ENCODE measurements at places on chromosomes 5 and 9.
A peak's percentile ranks its signal among the peaks of the same experiment; 100 is the strongest.

DNA sequence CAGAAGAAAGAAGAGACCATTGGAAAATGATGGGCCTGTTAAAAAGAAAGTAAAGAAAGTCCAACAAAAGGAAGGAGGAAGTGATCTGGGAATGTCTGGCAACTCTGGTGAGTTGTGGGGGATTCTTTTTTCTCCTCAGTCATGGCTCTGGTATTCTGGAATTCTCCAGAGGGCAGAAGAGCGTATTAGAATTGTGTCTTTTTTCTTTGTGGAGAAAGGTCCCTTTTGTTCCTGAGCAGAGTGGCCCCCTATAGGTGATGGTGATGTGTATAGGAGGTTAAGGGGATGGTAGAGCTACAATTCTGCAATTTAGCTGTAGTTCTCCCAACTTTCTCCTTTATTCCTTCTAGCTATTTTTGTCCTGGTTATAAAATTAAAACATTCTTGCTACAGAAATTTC is 1.6 kb upstream of the DHFR start:
- peak; percentile 30 for DNase-seq

DNA sequence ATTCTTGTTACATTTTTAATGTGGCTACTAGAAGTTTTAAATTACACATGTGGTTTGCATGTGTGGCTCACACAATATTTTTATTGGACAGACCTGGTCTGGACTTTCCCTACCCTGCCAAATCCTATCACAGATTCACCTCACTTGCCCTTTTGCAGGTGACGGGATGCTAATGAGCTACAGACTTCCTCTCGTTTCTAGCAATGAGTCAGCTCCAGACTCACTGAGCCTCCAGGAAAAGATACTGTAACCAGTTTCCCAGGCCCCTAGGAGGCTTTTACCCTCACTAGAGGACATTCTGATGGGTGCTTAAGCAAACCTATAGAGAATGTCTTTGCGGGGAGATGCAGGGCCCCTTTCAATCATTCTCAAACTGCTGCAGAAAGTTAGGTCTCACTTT is 135.4 kb downstream of the WDR41 start:
- DNase-seq: no peak

DNA sequence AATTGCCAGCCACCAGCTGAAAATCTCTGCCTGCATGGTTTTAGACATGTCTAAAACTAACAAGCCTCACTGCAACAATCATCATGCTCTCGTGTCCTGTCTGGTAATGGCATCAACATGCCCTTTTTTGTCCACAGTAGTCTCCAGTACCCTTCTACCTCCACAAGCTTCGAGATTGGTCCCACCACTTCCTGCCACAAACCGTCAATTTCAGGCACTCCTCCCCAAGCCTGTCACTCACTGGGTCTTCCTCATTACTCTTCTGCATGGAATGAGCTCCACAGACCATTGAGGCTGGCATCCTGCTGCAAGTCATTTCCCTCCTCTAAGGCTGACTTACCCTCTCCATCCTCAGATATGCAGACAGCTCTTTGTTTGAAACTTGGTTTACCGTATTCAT is 9.0 kb downstream of the LPAR1 start:
- no peak for DNase-seq

DNA sequence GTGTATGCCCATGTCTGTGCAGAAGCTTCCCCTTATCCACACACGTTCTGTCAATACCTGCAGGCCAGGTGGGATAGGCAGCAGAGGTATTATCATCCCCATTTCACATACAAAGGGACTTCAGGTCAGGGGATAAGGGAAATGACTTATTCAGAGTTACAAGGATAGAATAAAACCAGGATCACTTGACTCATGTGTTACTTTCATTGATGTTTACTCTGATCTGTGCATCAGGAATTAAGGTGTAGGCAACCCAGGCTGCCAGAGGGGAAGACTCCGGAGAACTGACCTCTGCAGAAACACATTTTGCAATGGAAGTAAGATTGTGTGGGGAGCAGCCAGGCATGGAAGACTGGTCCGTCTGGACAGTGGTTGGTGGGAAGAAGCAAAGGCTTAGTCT is 74.2 kb upstream of the FSTL4 start:
- no peak for DNase-seq

GRCh38 chr5:159403906-159404681 is 73.8 kb upstream of the IL12B start:
- DNase-seq: no peak

- no peak for DNase-seq
Measured at GRCh38 chr5:72448368-72448767, 58.8 kb downstream of the ZNF366 start.

GRCh38 chr9:86242071-86242470 is 17.4 kb downstream of the C9orf153 start:
- no peak for DNase-seq

- no peak for DNase-seq
Measured at GRCh38 chr5:4191041-4191440, 595.4 kb downstream of the IRX1 start.

DNA sequence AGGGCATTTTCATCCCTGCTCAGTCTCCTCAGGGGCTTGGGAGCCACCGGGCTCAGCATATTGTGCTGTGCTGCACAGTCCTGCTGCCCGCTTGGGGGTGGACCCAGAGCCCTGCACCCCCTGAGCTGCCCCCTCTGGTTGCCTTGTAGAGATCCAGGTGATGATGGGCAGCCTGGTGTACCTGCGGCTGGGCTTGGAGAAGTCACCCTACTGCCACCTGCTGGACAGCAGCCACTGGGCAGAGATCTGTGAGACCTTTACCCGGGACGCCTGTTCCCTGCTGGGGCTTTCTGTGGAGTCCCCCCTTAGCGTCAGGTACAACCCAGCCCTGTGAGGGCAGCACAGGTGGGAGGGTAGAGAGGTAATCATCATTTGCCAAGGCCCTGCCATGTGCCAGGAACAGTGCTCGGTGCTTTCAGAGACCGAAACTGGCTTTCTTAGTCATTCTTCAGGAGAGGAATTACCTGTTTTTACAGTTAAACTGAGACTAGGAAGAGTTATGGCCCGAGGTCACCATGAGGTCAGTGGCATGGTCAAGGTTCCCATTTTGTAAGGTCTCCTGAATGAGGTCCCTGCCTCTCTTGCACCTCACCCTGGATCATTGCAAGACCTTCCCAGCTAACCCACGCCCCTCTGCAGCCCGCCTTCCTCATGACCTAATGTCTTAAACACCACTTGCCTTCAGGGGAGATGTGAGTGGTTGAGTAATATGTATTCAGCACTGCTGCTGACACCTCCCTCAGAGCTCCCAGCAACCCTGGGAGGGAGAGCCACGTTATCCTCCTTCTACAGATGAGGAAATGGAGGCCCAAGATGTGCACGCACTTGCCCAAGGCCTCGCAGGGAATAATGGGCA is 7.5 kb downstream of the NHP2 start:
- peak; percentile 58 for DNase-seq

DNA sequence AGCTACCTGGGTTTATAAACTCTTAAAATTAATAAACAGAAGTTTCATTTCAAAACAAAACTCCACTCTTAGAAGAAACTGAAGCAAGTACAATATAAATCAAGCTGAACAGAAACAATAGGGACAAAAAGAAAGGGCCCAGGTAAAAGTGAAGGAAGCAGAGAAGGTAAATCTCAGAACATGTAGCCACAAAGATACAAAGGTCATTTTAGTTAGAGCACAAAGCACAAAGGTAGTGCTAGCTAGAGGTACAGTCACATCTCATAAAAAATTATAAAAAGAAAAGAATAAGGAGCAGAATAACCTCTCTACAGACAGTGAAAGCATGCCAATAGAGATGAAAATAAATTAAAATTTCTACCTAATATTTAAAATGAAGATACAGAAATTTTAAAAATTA is 90.4 kb upstream of the C5orf63 start:
- DNase-seq: no peak

GRCh38 chr5:42948961-42949347 is 91.2 kb downstream of the ANXA2R start:
- no peak for DNase-seq

DNA sequence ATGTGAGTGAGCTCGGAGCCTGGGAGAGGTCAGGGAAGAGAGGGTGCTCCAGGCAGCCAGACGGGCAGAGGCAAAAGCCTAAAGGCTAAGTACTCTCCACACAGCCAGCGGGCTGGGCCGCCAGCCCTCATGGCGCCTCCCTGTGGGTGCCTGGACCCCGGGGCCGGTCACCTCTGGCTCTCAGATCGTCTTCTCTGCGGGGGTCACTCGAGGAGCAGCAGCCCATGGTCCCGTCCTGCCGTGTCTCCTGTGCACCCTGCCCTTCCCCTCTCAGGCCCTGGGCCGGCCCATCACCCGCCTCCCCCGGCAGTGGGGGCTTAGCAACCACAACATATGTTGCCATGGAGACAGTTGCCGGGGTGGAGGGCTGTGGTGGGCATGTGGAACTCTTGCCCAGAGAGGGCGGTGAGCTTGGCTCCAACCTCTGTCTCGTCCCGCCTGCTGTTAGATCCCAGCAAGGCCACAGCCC is 4.2 kb downstream of the AK1 start:
- no peak for DNase-seq

DNA sequence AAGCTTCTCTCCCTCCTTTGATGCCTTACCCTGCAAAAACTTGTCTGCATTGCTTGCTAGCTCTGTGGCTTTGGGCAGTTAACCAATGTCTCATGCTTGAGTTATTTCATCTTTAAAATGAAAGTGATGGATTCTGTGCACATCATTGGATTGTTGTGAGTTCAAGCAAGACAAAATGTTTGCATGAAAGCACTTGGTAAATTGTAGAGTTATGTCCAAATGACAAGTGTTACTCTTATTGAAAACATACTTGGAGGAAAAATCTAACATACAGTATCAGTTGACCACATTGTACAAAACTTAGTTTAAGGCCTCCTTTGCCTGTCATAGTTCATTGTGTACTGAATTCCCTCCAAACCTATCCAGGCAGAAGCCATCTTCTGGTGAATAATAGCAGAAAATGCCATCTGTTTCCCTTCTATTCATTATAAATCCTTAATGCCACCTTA is 30.0 kb downstream of the TGFBR1 start:
- peak; percentile 57 for DNase-seq

GRCh38 chr5:155008669-155009068 is 4.9 kb upstream of the KIF4B start:
- no peak for DNase-seq

GRCh38 chr5:32051796-32052195 is 122.3 kb downstream of the GOLPH3 start:
- no peak for DNase-seq

DNA sequence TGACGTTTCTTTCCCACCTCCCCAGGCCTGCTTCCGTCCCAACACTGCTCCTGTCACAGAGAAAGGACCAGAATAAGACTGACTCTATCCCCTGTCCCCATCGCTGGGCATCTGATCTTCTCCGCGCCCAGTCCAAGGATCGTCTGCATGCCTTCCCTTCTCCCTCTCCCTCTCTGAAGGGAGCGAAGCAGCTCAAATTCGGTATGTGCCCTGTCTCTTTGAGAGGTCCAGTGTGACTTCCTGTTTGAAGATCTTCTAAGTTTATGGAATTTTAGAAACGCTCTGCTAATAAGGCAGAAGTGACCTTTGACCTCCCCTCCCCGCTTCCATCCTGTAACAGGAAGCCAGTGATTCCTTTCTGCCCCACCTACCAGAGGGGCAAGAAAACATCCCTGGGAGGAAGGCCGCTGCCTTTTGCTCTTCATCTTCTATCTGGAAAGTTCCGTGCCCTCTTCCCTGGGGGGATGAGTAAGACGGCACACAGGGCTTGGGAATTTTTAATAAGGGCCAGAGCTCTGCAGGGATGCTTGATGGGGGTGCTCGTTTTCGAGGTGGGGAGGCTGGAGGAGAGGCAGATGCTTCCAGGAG is 40.7 kb upstream of the RNU6ATAC start:
- no peak for DNase-seq

GRCh38 chr5:180127682-180128670 is 56.4 kb upstream of the RNF130 start:
- no peak for DNase-seq

DNA sequence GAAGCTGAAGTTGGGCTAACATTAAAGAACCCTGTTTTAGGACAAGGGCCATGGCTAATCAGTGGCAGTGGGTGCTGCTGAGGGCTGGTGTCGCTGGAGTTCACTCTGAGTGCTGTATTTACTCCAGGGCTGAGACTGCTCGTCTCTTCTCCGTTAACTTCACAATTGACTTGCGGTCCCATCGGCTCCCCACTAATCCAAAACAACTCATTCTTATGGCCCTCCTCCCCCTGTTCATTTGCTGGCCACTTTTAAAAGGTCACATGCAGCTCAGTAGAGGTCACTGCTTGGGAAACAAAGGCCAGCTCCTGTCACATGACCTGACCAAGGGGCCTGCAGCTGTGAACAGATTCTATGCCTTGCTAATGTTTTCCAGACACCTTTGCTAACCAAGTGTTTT is 38.4 kb downstream of the PTCH1 start:
- no peak for DNase-seq

DNA sequence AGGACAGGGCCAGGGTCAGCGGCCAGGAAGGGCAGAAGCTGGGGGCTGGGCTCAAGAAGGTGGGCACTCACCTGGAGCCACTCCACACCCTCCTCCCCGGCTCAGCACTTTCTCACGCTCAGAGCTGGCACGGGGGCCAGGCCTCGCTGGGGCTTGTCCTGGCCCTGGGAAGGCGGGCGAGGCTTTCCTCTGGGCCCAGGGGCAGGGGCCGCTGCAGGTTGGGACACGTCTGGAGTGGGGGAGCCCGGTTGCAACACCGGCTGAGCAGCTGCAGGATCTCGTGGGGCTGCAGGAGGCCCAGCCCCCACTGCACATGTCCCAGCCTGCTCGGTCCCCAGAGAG is 38.9 kb upstream of the EGFL7 start:
- no peak for DNase-seq

GRCh38 chr9:19404283-19405075 is 4.3 kb upstream of the ACER2 start:
- no peak for DNase-seq

- no peak for DNase-seq
Measured at GRCh38 chr5:141343242-141343952, at the start of gene PCDHGA3. TSS of gene PCDHGA3 (plus strand) at chr5:141343829. CDS start at chr5:141344034, 205 bp downstream.

- DNase-seq: no peak
Measured at GRCh38 chr9:4855841-4856240, 63.1 kb downstream of the RCL1 start.

- DNase-seq: no peak
Measured at GRCh38 chr5:179215576-179215975, 129.7 kb downstream of the ADAMTS2 start.

DNA sequence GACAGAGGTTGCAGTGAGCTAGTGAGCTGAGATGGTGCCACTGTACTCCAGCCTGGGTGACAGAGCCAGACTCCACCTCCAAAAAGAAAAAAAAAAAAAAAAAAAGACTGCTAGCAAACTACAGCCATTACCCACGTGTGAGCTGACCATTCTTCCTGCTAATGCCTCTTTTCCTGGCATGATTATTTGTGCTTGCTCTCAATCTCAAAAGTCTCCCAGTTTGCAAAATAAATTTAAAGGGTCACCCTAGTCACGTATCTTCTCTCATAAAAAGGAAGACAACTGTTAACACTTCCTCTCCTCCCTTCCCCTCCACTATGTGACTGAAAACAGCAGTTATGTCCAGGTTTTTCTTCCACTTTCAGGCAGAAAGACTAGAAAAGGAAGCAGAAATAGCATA is 37.2 kb downstream of the TRIM36 start:
- DNase-seq: no peak

GRCh38 chr9:27110181-27110580 is 1.2 kb downstream of the TEK start:
- DNase-seq: no peak

Measured in ACHN (cell line).